ENCODE measurements at places on chromosomes 6 and 20. TPM values are rescaled to one million over a fixed set of nuclear protein-coding genes. Genes with fewer than 3 reads are reported as not detected.
A peak's percentile ranks its signal among the peaks of the same experiment; 100 is the strongest.

GRCh38 chr6:24838081-24838480, 39.4 kb upstream of the ARMH2 start:
- DNase-seq, result no peak

DNA sequence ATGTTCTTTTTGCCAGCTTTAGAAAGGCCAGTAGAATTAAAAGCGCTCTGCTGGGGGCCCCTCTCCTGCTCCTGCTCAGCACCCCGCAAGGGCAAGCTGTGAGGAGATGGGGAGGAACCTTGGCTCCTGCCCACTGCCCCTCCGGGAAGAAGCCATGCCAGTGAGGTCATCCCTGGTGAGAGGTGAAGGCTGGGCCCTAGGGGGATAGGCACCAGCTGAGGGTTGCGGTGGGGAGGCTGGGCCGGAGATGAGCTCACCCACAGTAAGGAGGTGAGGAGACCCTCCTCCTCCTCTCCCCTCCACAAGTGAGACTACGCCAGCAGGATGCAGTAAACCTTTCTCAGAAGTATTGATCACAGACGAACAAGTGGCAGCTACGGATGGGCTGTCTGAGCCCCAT, 32.1 kb downstream of the LRFN2 start:
- DNase-seq, result no peak

- peak; percentile 75 for DNase-seq
Observed at GRCh38 chr20:33211817-33212424, 5.2 kb upstream of the BPIFA3 start.

DNA sequence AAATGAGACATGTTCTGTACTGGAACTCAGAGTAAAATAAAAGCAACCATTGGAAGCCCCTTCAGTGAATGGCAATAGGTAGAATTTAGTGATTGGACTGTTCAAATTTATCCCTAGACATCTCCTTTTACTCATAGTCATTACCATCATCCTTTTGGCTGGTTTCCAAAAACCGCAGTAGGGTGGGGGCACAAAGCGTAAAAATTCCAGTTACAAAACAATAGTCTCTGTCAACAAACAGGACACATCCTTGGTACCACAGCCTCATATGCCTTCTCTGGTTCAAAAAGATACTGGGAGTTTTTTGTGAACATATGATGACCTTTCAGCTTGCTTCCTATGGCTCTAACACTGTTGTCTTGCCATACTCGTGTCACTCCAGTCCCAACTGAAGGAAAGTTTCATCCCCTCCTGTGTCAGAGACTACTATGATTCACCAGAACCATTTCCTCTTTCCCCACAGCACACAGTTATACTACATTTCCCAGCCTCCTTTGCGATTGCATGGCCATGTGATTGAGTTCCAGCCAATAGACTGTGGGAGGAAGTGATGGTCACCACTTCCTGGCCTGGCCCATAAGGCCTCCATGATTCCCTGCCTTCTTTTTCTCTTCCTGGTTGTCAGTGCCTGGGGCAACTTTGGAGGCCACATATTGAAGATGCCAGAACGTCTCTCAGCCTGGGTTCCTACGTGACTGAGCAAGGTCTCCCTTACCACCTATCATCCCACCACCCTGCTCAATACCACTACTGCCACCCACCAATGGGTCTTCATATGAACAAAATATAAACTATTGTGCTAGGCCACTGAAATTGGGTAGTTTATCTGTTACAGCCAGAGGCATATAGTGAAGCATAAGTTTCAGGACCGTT, 162.4 kb downstream of the ID4 start:
- no peak for DNase-seq

DNA sequence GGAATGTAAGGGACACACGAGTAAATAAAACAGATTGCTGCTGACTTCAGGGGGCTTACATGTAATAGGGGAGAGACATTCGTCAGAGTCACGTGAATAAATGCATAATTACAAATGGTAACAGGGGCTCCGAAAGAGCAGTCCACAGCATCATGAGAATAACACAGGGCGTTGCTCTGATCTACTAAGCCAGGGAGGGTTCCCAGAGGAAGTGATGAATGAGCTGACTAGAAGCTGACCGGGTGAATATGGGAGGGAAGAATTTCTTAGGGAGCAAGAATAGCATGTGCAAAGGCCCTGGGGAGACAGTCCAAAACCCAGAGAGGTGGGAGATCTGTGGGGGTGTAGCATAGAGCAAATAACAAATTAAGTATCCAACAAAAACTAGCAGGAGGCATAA, 2.4 kb downstream of the BPI start:
- DNase-seq, result no peak

DNA sequence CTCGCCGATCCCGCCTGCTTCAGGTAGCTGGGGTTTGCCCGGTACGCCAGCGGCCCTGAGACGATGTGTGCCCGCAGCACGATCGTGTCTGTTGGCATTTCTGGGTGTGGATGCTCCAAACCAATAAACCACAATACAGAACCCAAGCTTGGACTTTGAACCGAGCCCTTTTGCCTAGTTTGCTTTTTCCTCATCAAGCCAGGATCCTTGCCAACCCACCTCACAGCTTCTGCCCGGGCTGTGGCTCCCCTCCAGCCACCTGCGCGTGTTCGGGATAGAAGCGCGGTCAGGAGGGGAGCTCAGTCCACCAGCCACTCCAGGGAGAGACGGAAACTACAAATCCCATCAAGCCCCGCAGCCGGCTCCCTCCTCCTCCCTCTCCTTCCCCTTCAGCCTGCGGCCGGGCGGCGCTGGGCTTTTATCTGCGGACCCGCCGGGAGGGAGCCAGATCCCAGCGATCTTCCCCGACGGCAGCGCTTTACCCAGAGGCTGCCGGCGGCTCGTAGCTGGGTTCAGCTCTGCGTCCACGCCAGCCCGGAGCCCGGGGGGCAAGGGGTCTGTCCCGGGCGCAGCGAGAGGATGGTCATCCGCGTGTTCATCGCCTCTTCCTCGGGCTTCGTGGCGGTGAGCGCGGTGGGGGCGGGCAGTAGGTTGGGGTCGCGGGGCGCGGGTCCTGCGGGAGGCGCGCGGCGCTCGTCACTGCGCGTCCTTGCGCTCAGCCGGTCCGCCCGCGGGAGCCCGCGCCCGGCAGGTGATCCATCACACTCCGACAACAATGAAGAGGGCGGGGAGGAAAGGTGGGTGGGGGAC, at the start of gene SH3BGRL2:
SH3BGRL2 (plus strand) TSS at position 447 of the 810 bp plus-strand sequence; CDS start at position 580, 133 bp downstream.
- DNase-seq, result peak; percentile 91

GRCh38 chr20:63457737-63458136, 14.7 kb downstream of the KCNQ2 start:
- DNase-seq, result no peak

DNA sequence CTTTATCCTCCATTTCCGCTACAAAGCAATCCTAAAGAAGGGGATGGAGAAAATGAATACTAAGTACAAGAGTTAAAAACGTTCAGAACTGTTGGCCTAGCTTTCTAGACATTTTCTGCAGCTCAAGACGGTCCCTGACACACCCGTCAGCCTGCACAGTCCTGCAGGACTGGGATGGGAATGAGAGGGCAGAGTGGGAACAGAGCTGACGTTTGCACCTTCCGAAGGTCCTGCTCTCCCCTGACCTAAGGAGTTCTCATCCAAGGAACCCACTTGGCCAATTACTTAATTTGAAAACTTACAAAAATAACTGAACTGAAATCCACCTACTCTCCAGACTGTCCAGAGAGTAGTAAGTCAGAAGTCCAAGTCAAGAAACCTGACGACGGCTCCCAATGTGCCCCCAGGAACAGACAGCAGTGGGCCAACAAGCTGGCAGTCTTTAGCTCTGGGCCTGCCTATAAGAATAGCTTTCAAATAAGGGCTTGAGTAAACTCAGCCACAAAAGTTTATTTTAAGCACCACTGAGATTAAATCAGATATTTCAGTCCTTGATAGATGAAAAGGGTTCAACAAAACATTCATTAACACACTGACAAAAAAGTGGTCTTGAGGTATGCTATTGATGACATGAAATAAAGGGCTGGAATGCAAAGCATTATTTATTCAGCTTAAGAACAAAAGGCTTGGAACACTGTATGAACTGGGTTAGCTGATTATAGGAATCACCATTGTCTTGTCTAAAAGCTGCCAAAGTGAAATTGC, 76.8 kb downstream of the CNKSR3 start:
- no peak for DNase-seq

DNA sequence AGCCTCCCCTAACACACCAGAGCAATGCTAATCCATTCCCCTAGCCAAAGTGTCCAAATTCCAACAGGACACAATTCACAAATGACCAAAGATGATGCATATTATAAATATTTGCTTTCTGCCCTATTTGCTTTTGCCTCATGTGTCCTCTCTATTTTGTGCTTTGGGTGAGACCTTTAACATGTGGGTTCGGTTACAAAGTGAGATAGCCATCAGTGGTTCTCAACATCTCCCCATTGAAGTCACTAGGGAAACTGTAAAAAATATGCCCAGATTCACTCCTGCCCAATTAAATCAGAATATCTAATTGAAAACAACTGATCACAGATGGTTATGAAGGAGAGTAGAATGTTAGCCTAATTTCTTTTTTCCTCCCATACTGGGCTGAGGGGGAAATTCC, 159.2 kb downstream of the MTFR2 start:
- no peak for DNase-seq

DNA sequence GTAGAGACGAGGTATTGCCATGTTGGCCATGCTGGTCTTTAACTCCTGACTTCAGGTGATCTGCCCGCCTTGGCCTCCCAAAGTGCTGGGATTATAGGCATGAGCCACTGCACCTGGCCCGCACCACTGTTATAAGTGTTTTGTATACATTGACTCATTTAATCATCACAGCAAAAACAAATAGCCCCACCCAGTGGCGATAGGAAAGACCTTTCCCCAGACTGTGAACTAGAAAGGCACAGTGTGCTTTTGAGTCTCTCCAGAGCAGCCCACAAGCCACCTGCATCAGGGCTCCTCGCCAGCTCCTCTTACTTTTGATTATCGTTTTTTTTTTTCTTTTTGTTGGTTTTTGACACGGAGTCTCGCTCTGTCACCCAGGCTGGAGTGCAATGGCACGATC, 27.9 kb upstream of the ZFP64 start:
- DNase-seq, result peak; percentile 26

GRCh38 chr6:148811459-148811858, 64.6 kb downstream of the UST start:
- DNase-seq, result no peak

DNA sequence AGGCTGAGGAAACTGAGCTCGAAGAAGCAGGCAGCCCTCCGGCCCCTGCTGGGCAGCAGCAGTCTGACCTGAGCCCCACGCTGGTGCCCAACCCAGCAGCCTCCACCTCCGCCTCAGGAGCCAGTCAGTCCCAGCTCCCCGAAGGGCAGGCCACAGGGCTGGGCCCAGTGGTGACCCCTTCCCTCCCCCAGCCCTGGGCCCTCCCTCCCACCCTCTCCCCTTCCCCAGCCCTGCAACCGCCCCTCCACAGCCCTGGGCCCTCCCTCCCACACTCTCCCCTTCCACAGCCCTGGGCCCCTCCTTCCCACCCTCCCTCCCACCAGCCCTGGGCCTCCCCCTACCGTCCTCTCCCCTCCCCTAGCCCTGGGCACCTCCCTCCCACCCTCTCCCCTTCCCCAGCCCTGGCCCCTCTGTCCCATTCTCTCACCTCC, 115.0 kb downstream of the TAF4 start:
- DNase-seq, result no peak

DNA sequence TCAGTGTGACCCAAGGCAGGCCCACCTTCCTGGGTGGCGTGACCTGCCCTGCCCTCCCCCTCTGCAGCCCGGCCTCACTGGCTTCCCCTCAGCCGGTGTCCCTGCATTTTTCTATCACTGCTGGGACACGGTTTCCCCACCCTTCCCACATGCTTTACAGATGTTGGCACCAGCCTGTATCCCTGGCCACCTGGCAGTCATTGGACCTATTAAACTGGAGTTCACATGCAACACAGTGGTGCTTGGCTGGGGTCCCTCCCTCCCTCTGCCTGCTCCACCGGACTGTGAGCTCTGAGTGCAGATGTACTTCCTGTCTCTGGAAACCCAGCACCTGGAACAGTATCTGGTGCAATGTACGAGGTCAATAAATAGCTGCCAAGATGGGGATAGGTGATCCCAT, 25.5 kb upstream of the STX16 start:
- no peak for DNase-seq

DNA sequence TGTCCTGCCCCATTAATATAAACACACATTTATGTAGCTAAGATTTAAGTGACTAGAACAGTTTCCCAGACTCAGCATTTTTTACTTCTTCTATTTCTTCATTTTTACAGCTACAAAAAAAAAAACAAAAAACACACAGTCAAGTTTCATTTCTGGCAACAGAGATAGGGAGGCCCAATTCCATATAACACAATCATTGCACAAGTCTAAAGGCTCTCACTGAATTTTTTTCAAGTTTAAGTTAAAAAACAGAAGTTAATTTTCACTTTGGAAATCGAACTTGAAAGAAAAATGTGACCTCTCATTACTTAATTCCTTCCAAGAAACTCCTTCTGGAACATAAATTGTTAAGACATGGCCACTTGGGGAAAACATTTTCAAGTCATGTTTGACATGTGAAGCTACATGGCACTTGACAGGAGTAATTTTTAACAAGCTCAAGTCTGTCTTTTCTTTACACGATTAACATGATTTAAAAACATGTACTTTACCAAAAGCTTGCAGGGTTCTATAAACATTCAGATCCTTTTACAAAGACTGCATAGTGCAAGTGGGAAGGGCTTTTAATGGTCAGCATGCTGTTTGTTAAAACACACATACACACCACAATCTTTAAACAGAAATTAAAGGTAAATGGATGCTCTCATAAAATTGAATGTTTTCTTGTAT, 100.1 kb upstream of the CCDC28A start:
- DNase-seq, result no peak

GRCh38 chr6:52640916-52641315, 30.0 kb upstream of the TMEM14A start:
- DNase-seq, result no peak

- DNase-seq, result no peak
Observed at GRCh38 chr20:22617160-22617559, 32.8 kb upstream of the FOXA2 start.

DNA sequence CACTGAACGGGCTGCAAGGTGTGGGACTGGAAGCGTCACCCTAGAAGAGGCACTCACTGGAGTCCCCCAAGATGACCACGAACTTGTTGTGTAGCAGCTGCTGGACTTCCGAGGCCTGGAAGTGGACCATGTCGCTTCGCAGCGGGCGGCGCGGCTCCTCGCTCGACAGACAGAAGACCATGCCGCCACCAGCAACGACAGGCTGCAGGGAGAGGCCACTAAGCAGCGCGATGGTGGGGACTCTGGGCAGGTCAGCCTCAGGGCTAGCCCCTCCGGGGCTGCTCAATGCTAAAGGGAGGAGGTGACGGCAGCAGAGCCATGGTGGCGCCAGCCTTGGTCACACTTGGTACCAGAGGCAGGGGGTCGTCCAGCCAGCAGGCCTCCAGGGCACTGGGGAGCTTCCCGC, 720 bp downstream of the PCED1A start:
- DNase-seq, result no peak

- DNase-seq, result no peak
Observed at GRCh38 chr6:5663739-5664138, 343.0 kb downstream of the NRN1 start.

The IL22RA2 gene
- total RNA-seq, result not detected

The HAO1 gene
- 0.09 TPM for total RNA-seq

The PCMT1 gene
- 90.7 TPM for total RNA-seq

The COL9A3 gene
- total RNA-seq, result 123 TPM

The TNF gene
- 0.23 TPM for total RNA-seq

The OR2H1 gene
- total RNA-seq, result not detected

The AKIRIN2 gene
- 90.2 TPM for total RNA-seq

The CDC40 gene
- total RNA-seq, result 25.1 TPM

The EBF4 gene
- 2.7 TPM for total RNA-seq

The OARD1 gene
- total RNA-seq, result 36.5 TPM

The DOK5 gene
- 10.1 TPM for total RNA-seq

The MUC21 gene
- not detected for total RNA-seq

The HLA-G gene
- total RNA-seq, result 1.1 TPM

The HCK gene
- 1.4 TPM for total RNA-seq

The CALHM4 gene
- not detected for total RNA-seq

The OXT gene
- total RNA-seq, result not detected

All from WTC11 (cell line).